Colonic mucosa (tissue), 4 donors: ENCODE measurements at places on chromosomes 13 and 19.

- no peak for DNase-seq
These were observed 1.0 kb downstream of the GRIK5 start for GRCh38 chr19:42068756-42069571.

- DNase-seq: no peak
These were observed 777.2 kb downstream of the UQCRFS1 start for GRCh38 chr19:28435551-28436271.

GRCh38 chr19:4083677-4084546 lies 17.2 kb upstream of the ZBTB7A start:
- DNase-seq: peak; percentile 73

- DNase-seq: no peak
These were observed 9.3 kb upstream of the LDLR start for GRCh38 chr19:11079999-11080398.

DNA sequence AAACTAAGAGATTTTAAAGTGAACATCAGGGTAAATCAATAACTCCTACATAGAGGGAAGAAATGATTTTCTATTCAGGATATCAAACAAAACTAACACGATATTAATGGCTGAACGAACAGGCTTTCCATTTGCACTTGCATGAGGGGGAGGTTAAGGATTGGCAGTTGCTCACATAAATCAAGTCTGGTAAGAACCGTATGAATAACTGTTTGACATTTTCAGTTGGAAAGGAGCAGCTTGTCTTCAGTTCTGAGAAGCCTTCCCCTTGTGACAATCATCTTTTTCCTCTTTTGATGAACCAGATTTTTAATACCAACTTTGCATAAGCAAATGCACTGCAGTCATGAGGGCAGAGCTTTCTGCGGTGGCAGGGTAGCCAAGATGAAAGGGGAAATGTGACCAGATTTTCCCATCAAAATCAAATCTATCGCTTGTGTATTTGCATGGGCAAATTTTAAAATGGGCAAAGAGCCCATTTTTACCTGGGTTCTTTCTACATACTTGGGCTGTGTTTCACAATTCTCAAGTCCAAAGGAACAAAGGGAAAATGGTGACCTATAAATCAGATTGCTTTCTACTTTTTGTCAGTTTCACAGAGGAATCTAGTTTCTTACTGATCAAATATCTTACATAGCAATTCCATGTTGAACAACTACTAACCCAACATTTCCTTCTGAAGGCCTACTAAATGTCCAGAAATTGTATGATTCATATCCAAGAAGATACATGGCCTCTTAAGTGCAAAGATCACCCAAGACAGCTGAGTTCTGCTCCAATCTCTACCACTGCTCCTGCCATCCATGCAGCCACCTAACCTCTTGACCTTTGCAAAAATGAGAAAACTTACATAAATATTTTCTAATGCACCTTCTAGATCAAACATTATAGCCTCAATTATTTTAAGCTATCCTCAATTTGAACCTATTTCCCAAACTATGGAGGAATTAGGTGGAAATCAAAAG lies 249.6 kb downstream of the OXGR1 start:
- no peak for DNase-seq

DNA sequence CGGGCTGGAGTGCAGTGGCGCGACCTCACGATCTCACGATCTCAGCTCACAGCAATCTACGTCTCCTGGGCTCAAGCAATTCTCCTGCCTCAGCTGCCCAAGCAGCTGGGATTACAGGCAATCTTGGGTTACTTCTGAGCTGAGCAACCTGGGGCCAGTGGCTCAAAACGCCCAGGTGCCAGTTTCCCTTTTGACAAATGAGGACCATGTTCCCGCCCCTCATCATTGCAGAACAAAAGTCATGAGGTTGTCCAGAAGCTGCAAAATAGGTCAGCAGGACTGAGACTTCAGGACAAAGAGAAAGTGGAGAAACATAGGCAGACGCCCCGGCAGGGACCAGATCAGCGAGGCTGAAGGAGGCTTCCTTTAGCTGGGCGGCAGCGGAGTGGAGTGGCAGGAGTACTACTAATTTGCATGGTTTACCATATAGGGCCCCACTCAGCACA lies 3.3 kb upstream of the ADGRE5 start:
- DNase-seq: no peak

- DNase-seq: no peak
These were observed 41.0 kb upstream of the PEPD start for GRCh38 chr19:33562636-33563035.

DNA sequence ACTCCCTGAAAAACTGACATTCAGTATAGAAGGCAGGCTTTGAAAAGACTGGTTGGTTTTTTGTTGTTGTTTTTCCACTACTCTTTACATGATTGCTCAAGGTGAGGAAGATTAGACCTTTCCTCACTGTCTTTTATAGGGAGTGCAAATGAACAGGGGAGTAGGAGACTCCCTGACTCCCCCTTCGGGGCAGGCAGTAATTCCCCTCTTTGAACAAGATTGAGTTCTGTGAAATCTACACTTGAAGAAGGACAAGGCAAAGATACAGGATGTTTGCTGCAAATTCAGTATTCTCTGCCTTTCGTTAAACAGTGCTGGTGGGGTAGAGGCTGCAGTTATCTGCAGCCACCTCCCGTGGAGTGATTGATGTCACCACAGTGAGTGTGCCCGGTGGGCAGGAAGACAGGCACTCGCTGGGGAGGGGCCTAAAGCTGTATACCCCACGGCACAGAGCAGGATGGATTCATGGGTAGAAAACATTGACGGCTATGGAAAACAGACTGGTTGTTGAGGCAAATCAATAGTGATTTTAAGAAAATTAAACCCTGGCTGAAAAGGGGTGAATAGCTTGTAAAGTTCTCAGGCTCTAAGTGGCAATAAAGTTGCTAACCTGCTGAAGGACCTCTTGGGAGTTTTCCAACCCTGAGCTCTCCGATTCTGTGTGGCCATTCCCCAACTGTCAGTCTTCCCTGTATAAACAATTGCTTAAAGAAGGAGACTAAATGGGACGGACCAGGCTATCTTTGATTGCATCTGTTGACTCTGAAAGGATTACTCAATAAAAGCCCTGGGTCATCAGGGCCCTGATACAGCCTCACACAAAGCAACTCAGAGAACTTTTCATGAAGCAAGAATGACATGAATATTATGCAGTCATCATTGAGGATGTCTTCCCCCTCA lies 308.3 kb downstream of the TBC1D4 start:
- no peak for DNase-seq

- no peak for DNase-seq
These were observed 107.0 kb downstream of the ZNF536 start for GRCh38 chr19:30479231-30479630.

- DNase-seq: no peak
These were observed 129.5 kb downstream of the ATP8A2 start for GRCh38 chr13:25501231-25501630.

GRCh38 chr13:35600137-35600536 lies 123.6 kb upstream of the MAB21L1 start:
- DNase-seq: no peak

DNA sequence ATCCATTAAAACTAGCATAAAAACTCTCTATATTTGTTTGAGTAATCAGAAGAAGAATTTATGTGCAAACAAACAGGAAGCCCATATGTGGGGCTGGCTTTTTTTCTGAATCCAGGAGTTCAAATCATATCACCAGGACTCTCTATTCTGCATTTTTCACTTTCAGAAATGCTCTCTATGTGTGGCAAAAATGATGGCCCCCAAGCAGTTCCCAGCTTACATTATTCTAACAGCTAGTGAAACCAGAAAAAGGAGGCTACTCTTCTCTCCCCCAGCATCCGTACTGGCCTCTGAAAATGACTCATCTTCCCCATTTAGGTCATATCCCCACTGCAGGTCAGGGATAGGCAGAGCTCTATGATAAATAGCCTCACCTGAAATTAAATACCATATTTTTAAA lies 20.4 kb downstream of the RBM26 start:
- DNase-seq: no peak

GRCh38 chr19:55418185-55418584 lies 10.6 kb upstream of the UBE2S start:
- DNase-seq: peak; percentile 73

DNA sequence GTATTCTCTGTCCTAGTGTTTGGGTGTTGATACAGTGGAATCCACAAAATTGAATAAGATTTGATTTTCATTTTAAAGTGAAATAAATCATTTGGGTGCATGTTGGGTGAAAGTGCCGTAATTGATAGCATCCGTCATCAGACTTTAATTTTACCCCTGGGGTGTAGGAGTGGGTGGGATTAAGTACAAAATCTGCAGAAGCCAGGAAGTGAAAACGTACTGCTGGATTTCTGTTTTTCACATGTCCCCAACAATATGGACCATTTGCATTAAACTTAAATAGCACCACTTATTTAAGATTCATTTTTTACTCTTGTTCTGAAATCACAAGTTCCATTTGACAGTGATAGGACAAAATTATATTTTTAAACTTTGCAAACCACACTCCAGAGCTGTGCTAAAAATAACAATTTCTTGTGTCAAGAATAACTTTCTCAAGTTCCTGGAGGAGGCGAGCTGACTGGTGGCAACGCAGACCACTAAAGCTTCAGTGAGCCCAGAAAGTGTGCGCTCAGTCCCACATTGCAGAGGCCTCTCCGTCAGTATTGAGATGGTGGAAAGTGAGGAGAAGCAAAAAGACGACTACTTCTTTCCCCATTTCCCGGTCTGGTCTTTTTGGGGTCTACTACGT lies 71.3 kb downstream of the ARHGEF7 start:
- no peak for DNase-seq

DNA sequence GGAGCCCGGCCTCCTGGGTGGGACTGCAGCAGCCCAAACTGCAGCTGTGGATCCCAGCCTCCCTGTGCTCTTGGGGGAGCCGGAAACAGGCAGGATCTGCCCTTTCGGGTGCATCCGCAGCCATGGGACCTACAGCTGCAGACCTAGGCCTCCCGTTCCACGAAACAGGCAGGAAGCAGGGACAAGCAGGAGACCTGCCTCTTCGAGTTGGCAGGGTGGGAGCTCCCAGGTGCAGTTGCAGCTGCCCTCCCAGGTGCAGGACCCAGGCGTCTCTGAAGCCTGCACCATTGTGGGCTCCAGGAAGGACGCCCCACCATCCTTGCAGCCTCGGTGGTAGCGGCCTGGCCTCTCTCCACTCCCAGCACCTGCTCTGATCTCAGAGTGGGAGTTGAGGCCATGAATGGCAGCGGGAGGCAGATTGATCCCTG lies 189.0 kb upstream of the KLHL1 start:
- DNase-seq: no peak

DNA sequence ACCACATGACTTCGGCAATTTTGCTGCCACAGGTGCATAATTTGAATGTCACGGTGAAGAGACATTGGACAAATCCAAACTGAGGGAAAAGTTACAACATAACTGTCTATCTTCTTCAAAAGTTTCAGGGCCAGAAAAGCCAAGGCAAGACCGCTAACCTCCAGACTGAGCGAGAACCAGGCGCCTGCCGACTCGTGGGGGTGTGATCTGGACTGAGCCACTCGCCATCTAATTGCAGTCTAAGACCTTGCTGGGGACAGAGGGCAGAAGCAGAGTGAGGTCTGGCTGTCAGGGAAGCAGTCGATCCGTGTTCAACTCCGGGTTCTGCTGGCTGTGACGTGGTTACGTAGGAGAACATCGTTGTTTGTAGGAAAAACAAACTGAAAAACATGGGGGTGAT lies 88.6 kb downstream of the SPACA7 start:
- no peak for DNase-seq

DNA sequence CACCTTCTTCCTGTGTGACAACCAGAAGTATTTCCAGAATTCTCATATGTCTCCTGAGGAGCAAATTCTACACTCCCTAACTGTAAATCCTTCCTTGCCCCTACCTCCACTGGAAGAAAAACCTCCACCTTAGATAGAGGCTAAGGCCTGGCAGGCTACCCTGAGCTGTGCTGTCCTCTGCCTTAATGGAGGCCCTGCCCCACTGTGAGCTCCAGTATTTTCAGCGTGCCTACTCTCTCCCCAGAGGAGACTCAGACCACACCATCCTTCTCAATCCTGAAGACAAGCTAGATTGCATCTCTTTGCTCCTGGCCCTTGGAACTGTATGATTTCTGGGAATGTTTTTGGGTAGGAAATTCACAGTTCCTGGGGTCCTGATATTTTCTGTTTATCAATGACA lies 110.0 kb upstream of the OBI1 start:
- DNase-seq: no peak

- DNase-seq: peak; percentile 13
These were observed 90.7 kb downstream of the RGCC start for GRCh38 chr13:41548031-41548430.

GRCh38 chr13:36819739-36820090 lies 693 bp downstream of the RFXAP start:
- DNase-seq: no peak

- DNase-seq: no peak
These were observed 29.2 kb downstream of the C2CD4C start for GRCh38 chr19:379796-380195.

GRCh38 chr19:10412257-10412977 lies 7.9 kb upstream of the PDE4A start:
- DNase-seq: no peak

DNA sequence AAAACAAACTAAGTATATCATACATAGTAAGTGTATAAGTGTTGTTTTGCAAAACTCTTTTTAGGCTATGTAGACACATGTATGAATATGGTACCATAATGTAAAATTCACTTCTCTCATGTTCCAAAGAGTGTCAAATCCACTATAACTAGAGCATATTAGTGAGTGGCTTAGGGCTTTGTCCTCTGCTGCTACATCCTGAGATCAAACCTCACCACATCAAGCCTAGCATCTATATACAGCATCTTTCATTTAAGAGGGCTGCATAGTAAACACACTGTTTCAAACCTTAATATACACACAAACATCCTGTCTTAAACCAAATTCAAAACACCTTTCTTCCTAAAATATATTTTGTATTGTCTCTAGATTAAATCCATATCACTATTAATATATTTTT lies 38.7 kb downstream of the ELF1 start:
- DNase-seq: no peak

- peak; percentile 94 for DNase-seq
These were observed 603 bp downstream of the RFX1 start for GRCh38 chr19:14005349-14006084.

DNA sequence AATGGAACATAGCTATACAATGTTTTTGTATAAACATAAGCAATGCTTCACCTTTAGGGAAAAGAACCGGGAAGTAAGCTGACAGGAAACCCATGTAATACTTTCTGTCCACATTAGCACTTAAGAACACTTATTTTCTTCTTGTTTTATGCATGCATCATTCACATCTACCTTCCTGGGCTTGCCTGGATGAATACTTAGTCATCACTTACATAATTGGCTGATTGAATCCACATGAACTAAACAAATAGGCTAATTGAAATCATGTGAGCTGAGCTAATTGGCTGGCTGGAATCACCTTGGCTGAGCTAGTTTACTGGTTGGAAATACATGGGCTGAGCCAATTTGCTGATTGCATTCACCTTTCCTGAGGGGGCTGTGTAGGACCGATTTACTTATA lies 78.8 kb downstream of the ZNF726 start:
- DNase-seq: no peak

DNA sequence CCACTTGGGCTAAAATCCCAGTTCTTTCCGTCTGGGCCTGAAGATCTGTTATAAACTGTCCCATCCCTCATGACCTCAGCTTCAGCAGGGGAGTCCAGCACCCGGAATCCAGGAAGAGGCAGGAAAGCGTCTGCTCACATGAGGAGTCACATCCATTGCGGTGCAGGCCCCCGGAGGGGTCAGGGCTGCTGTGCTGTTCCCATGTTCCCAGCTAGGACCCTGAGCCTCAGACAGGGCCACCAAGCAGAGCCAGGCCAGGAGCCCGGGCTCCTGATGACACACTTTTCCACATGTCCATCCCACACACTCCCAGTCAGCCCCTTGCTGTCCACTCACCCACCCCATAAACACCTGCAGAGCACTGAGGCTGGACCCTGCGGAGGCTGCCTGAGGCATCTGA lies 45.3 kb upstream of the VSTM2B start:
- DNase-seq: no peak

GRCh38 chr13:30725326-30726085 lies 9.8 kb upstream of the ALOX5AP start:
- no peak for DNase-seq
